ENCODE measurements at places on chromosomes 6 and 20.

DNA sequence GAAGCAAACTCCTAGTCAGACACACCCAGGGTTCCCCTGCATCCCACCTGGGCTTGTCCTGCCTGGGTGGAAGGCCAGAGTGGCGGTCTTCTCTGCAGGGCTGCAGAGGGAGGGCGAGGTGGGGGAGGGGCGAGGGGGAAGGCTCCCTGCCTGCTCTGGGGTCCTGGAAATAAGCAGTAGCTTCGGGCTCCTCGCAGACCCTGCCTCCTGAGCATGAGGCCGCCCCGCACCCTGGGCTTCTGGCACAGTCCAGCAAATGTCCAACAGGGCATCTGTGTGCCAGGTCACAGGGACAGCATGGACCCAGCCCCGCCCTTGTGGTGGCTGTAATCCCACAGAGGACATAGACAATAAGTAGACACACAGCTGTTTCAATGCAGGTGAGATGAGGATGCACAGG is 193.8 kb downstream of the TAF4 start:
- DNase-seq, result no peak

DNA sequence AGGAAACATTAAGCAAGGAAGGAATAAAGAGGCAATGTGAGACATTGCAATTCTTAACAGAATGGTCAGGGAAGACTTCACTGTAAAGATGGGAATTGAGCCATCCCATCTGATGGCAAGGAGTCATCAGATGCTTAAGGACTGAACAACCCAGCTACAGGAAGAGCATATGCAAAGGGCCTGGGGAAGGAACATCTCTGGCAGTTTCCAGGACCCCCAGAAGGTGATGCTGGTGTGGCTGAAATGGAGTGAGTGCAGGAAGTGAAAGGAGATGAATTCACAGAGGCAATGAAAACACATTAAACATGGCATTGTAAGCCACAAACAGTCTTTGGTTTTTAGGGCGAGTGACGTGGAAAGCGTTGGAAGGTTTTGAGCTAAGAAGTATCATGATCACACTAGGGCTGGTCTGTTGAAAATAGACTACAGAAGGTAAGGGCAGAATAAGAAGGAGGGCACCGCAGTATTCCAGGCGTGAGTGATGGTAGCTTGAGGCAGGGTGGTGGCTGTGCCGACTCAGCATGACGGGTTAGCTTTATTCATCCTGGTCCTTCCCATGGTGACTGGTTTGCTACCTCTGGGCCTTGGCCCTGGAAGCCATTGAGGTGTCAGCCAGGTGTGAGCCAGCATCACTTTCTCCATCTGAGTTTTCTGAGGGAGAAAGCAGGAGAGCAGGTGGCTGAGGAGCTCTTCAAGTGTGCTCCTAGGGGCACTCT is 6.8 kb downstream of the BTN2A1 start:
- no peak for DNase-seq

DNA sequence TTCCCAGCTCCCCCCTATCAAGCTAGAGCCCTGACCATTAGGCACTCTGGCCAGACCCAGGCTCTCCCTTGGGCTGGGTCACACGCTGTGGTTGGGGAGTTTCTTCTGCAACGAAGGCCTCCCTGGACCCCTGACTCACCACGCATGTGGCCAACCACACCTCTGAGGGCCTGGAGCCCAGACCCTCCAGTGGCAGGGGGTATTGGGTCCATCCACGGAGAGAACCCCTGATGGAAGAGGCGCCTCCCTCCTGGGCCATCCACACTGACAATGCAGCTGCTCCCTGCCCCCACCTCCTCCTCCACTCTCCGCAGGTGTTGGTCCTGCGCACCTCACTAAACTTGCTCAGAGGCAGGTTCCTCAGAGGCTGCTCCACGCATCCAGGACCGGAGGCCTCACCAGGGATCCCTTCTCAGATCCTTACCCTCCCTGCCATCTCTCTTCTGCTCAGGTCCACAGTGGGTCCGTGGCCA is 125.4 kb downstream of the RNASET2 start:
- DNase-seq, result no peak

GRCh38 chr6:5133943-5134342 is 48.8 kb downstream of the PPP1R3G start:
- no peak for DNase-seq

- no peak for DNase-seq
Observed at GRCh38 chr20:37882961-37883712, 19.8 kb upstream of the VSTM2L start.

DNA sequence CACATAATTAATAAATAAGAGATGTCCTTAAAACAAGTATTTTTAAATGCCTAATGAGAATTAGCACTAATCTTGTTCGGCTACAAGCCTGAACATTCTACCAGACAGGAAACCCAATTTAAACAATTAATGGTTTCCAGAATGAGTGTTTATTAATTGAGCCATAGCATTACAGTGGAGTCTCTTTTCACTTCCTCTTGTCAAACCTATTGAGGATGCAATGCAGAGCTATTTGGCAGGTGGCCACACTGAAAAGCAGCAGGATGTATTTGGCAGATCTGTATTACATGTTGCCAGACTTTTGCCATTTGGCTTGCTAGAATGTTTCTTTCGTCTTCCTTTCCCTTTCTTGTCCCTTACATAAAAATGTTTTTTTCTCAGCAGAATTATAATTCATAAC is 475.2 kb upstream of the MARCKS start:
- DNase-seq, result peak; percentile 75

DNA sequence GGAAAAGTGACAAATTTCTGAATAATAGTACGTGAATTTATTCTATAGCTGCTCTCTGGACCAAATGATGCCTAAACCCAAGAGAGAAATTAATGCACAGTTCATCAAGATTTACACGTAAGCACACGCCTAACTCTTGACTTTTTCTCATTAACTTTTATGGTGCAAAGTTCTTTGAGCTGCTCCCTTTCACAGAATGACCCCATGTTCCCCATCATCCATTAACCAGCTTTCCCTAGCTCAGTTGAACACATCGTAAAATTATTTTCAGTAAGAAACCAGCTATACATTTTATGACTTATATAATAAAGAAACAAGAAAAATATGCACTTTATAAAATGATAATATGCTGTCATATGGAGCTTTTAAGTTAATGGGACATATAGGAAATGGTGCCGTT is 54.3 kb downstream of the ID4 start:
- no peak for DNase-seq

- no peak for DNase-seq
Observed at GRCh38 chr6:47145212-47145611, 103.1 kb upstream of the ADGRF1 start.

DNA sequence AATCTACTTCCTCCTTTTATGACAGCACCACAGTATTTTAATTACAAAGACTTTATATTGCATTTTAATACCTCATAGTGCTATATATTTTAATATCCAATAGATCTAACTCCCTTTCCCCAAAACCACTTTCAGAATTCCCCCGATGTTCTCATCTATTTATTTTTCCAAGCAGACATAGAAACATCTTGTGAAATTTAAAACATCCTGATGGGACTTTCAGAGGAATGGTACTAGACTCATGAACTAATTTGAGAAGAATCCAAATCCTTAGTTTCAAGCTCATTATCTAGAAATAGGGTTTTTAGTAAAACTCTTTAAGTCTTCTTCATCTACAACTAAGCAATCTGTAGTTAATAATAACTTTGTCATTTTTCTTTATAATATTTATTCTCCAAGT is 97.0 kb downstream of the TRERF1 start:
- peak; percentile 31 for DNase-seq

GRCh38 chr6:160974304-160974771 is 17.2 kb upstream of the MAP3K4 start:
- peak; percentile 98 for DNase-seq

- DNase-seq, result no peak
Observed at GRCh38 chr6:2984738-2985406, 13.5 kb upstream of the SERPINB6 start.

DNA sequence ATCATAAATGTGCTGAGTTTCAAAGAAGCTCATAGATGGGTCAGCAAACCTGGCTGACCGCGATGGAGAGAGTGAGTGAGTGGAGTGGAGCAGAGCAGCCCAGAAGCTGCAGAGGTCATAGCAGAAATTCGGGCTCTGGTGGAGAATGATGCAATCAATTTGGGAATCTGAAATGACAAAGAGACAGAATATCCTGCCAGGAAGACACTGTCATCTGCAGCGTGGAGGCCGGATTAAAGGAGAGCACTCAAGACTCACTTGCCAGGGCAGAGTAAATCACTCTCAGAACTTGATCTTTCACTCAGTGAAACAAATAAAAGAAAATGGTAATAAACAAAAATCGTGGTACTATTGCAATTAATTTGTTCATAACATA is 109.6 kb upstream of the RREB1 start:
- peak; percentile 20 for DNase-seq

GRCh38 chr6:69392745-69393144 is 404.1 kb downstream of the LMBRD1 start:
- DNase-seq, result no peak

DNA sequence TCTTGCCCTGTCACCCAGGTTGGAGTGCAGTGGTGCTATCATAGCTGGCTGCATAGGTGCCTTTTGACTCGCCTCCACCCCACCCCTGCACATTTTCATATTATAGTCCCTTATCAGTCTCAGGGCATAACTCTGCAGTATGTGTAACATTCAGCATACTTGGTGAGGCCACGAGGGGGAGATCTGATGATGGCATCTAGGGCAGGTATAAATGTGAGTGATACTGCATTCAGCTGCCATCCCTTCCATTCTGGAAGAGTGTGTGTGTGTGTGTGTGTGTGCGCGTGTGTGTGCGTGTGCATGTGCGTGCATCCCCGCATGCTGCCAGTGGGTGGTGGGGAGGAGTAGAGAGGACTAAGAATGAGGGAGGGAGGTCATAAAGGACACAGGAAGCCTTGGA is 81.4 kb downstream of the JARID2 start:
- DNase-seq, result no peak

DNA sequence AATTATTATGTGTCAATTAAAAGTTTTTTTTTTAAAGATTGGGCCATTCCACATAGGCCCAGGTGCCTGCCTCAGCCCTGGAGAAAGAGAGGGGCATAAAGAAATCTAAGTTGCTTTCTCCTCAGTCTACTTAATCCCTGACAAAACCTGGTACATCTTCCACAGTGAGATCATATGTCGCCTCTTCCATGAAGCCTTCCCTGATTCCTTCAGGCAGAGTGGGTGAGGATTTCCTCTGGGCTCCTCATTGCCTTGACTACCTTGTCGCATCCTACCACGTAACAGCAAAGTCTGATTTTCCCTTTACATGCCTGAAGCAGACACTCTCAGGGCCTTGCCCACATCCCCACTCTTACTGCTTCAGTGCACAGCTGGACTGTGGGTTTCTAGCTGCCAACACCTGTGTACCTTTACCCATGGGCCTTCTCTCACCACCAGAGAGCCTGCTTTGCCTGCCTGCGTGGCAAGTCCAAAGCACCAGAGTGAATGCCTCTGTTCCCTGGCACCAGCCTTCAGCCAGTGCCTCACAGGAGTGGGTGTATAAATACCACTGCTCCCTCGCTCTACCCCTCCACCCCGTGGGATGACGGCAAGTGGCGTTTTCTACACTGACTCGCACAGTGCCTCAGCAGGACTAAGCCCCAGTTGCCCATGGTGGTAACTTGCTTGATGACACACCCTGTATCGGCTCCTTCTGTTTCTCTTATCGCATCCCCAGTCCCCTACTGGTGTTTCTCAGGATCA is 68.0 kb downstream of the EYA2 start:
- DNase-seq, result no peak

- DNase-seq, result no peak
Observed at GRCh38 chr6:118506071-118506638, 41.9 kb upstream of the PLN start.

GRCh38 chr6:70709826-70710225 is 42.1 kb downstream of the SMAP1 start:
- peak; percentile 65 for DNase-seq

- no peak for DNase-seq
Observed at GRCh38 chr20:35004051-35004725, 48.5 kb downstream of the MYH7B start.

GRCh38 chr6:136034422-136034821 is 182.9 kb downstream of the PDE7B start:
- no peak for DNase-seq

DNA sequence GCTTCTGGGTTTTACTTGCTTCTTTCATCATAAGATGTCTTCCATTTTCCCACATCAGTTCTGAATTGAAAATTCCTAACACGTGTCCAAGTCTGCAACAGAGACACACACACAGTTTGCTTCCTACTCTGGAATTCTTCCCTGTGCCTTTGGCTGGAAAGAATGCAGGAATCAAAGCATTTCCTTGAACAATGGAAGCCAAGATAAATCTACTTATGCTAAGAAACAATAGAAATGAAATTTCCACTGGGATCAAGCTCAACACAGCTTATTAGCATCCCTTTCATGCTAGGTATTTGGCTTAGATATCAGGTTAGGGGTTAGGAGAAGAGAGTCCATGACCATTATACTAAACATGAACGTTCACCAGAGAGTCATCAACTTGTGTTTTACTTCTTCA is 101.1 kb upstream of the SCAF8 start:
- DNase-seq, result no peak

GRCh38 chr6:30091577-30092381 is 16.2 kb upstream of the RNF39 start:
- DNase-seq, result peak; percentile 92

- no peak for DNase-seq
Observed at GRCh38 chr20:24825591-24825990, 123.5 kb upstream of the CST7 start.

GRCh38 chr20:11217326-11218172 is 543.8 kb upstream of the JAG1 start:
- DNase-seq, result peak; percentile 4

DNA sequence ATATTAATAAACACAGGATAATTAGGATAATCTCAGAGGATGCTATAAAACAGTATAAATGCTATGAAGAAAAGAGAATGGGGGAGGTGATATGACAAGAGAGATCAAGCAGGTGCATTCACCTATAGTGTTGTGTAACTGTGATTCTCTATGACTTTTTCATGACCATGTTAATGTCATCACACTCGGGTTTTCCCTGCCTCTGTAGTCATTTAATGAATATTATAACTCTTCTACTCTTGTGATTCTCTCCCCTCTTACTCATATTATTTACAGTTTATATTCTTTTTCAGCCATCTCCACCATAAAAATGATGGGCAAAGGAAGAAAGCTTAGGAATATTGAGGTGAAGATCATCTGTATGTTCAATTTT is 106.9 kb upstream of the SGK1 start:
- DNase-seq, result no peak

DNA sequence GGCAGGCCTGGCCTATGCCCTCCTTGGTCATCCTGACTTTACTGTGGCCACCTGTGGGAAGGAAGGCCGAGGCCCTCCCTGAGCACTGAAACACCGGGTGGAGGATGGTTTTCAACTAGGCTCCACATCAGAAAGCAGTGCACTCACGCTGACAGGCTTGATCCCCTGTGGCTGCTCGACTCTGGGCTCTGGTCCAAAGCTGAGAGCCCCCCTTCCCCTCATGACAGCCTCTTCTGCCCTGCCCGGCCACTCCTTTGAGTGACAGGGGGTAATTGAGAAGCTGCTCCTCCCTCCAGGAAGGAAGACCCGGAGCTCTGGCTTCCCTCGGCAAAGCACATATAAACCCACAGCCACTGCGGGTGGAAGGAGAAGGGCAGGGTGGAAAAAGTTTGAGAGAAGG is 43.6 kb downstream of the MUC22 start:
- no peak for DNase-seq

Measured in EL (cell line).